Activated T-cell treated with anti-CD3 and anti-CD28 coated beads, Interleukin-2, amount 50 U/mL, for 24 hours (primary cell): ENCODE measurements at places on chromosomes 16 and 17.
A peak's percentile ranks its signal among the peaks of the same experiment; 100 is the strongest.

DNA sequence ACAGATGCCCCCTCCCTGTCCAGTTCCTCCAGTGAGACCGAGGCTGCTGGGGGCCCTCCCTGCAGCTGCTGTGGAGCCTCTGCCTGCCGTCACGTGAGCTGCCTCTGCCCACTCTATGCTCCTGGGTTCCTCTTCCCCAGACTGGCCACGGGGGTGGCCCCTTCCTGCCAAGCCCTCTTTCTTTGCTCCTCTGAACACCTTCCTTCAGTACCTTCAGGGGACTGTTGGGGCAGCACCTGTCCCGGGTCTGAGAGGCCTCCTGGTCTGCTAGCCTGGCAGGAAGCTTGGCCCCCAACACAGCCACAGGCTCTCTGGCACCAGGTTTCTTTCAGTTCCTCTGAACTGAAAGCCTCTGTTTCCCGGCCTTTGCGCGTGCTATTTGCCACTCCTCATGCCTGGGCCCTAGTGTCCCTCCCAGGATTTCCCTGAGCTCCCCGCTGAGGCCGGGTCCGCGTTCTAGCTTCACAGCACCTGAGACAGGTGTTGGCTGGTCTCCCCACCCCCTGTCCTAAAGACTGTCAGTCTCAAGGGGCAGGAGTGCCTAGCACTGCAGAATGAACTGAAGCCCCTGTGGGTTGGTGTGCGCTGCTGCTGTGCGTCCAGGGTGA is 6.6 kb upstream of the ATP6V0C start:
- no peak for DNase-seq

DNA sequence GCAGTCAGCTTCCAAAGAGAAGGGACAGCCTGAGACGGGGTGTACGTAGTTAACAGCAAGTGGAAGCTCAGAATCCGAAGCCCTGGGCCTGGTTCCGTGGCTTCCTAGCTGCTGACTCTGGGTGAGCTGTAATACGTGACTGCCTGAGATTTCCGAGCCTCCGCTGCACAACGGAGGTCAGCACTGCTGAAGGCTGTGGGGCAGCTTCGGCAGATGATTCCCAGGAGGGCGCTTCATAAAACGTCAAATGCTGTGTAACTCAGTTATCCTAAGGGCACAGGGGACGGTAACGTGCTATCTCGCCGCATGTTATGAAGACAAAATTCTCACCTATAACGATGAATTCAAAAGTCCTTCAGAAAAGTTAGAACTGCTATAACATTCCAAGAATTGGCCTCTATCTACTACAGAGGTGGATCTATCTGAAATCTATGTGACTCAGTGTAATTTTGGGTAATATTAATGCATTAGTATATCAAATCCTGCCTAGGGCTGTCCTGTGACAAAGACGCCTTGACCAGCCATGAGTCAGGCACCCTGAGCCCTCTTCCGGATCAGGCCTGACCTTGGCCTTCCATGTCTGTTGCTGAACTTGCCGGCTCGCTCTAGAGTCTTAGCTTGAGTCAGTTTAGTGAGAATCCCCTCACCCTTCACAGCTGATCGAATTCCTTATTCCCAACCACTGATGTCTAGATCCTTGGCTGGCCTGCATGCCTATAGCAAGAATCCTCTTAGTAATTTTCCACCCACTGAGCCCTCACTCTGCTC is 43.5 kb downstream of the MARF1 start:
- no peak for DNase-seq

DNA sequence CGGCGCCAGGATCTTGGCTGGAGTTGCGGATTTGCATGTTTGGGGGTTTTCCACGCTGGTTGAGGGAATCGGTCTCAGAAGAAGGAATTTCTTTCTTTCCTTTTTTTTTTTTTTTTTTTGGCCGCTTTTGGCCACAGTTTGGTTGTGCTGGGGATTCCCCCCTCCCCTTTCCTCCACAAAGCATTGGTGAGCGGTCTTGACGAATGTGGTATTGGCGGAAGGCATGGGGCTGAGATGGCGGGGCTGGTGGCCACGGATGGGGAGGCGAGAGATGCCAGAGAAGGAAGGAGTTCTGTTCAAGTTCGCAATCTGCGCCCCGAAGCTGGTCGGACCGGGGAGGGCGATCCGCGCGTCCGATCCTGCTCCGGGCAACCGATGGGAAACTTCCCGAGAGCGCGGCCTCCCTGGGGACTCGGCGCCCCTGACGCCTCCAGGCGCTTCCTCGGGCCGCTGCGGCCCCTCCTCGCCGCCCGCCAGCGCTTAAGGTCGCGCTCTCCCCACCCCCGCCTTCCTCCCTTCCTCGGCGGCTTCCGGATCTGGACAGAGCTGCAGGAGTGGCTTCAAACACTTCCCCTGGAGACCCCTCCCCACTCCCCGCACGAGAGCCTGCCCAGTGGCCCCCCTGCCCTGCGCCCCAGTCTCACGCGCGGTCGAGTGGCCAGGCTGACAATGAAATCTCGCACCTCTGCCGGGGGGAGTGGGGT is 43.2 kb downstream of the RAI1 start:
- DNase-seq: peak; percentile 52

GRCh38 chr16:16908077-16908476 is 529.1 kb downstream of the NPIPA7 start:
- no peak for DNase-seq

DNA sequence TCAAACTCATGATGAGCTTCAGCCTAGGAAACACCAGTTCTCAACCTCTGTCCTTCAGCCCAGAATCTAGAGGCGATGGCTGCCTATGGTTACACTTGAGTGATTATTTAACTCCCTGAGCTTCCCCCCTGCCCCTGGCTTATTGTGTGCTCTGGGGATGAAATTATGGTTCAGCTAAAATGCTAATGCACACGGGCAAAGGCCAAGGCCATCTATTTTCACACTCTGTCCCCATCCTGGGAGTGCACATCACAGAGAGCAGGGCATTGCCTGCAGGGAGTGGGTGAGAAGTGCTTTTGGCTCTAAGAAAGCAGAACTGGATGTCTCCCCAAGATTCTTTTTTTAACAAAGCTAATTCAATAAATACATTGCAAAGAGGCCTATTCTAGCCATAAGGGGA is 21.6 kb upstream of the CACNG5 start:
- DNase-seq: no peak

- no peak for DNase-seq
Observed at GRCh38 chr16:65895906-65896305, 470.6 kb upstream of the CDH5 start.

DNA sequence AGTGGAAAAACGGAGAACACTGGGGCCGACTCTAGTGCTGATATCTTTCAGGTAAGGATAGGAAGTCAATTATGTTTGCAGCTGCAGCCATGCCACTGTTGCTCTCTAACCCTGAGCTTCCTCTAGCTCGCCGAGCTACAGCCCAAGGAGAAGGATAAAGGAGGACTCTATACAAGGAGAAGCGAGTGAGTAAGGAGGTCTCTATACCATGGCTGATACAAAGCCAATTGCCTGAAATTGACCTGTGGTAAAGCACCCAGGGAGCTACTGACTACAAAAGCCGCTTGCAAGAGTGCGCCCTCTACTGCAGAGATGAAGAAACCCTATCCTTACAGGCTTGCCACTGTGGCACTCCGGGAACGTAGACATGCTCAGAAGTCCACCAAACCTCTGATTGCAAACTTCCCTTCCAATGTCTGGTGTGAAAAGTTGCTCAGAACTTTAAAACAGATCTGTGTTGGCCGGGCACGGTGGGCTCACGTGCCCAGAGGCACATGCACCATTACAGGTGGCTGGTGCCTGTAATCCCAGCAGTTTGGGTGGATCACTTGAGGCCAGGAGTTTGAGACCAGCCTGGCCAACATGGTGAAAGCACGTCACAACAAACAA is 10.8 kb upstream of the SLC46A1 start:
- peak; percentile 61 for DNase-seq

DNA sequence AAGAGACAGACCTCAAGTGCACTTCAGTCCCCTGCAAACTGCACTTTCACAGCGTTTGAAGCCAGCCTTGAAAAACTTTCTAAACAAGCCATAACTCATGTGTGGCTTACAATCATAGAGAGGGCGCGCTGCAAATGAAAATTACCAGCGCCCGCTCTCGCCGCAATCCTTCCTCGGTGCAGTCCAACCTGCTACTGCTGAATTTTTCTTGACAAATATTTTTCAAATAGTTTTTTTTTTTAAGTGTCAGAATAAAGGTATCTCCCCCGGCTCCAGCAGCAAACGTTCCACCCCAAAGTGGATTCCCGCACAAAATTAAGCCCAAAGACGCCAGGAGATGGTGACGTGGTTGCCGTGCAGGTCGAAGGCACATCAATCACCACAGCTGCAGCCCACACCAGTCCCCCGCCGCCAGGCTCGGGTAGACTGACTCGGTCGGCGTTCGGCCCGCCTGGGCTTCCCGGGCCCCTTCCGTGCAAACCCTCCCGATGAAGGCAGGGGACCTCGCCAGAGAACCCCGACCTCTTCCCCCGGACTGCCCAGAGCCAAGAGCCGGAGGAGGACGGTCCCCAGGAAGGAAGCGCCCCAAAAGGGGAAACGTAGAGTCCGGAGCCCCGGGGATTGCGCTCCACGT is 630 bp downstream of the GRB2 start:
- DNase-seq: peak; percentile 76

GRCh38 chr17:51601622-51602261 is 341.4 kb downstream of the UTP18 start:
- DNase-seq: no peak

DNA sequence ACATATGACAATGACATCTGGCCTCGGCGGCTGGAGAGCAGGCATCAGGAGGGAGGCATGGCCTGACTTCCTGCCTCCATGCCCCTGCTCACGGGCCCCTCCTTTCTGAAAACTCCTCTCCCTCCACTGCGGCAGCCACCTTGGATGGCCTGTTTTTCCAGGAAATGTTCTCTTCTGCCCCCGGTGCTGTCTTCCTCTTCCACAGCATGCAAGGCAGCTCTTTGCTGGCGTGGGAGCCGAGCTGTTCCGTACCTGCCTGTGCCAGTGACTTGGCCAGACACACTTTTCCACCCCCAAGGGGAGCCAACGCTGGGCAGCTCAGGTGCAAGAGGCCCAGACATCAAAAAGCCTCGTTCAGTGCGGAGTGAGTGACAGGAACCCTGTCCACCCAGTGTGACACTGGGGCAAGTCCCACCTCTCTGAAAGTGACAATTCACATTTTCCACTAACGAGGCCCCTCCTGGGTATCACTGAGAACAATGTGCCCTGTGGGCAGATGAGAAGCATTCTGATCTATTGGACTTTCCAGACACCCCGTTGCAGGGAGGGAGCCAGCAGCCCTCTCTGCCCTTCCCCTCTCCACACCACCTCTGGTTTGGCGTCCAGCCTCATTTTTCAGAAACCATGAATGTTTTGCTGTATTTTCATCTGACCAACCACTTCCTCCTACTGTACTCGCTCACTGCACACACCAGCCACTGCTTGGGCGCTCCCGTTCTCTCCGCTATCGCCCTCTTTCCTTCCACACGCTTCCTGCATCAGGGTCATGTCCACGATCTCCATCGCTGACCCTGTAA is 31.2 kb downstream of the NSMCE1 start:
- peak; percentile 86 for DNase-seq

DNA sequence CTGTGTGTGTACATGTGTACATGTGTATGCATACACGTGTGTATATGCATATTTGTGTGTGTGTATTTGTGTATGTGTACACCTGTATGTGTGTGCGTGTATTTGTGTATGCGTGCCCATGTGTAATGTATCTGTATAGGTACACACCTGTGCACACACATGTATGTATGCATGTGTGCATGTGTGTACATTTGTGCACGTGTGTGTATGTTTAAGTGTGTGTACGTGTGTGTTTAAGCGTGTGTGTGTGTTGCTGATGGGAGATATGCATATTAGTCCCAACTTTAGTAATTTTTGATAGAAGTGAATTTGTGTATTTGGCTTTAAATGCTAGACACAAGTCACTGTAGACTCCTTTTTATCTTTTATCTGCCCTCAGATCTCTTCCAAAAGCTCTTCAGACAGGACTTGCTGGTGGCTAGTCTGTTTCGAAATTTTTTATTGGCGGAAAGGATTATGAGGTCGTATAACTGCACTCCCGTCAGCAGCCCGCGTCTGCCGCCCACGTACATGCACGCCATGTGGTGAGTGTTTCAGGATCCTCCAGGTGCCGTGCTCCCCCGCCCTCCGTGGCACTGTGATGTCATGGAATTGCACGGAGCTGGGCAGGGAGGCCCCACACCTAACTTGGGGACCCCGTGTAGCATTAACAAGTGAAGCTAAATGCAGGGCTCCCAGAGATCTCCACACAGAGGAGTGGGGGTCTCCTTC is 168.8 kb upstream of the CHMP6 start:
- DNase-seq: no peak
